ENCODE measurements at places on chromosomes 13 and 19. TPM values are rescaled to one million over a fixed set of nuclear protein-coding genes. Genes with fewer than 3 reads are reported as not detected.

The ZNF223 gene
- 4.2 TPM for total RNA-seq

The TJP3 gene
- 1.1 TPM for total RNA-seq

The FOSB gene
- total RNA-seq: 17.8 TPM

The PSG3 gene
- not detected for total RNA-seq

The PEX11G gene
- 1.1 TPM for total RNA-seq

The CEACAM1 gene
- total RNA-seq: 0.78 TPM

The PSG6 gene
- total RNA-seq: not detected

The VSTM1 gene
- not detected for total RNA-seq

The SYCN gene
- not detected for total RNA-seq

The CCDC9 gene
- total RNA-seq: 9.2 TPM

The APLP1 gene
- 33.6 TPM for total RNA-seq

- no peak for DNase-seq
Measured at GRCh38 chr13:23865906-23866305, 23.3 kb downstream of the MIPEP start.

DNA sequence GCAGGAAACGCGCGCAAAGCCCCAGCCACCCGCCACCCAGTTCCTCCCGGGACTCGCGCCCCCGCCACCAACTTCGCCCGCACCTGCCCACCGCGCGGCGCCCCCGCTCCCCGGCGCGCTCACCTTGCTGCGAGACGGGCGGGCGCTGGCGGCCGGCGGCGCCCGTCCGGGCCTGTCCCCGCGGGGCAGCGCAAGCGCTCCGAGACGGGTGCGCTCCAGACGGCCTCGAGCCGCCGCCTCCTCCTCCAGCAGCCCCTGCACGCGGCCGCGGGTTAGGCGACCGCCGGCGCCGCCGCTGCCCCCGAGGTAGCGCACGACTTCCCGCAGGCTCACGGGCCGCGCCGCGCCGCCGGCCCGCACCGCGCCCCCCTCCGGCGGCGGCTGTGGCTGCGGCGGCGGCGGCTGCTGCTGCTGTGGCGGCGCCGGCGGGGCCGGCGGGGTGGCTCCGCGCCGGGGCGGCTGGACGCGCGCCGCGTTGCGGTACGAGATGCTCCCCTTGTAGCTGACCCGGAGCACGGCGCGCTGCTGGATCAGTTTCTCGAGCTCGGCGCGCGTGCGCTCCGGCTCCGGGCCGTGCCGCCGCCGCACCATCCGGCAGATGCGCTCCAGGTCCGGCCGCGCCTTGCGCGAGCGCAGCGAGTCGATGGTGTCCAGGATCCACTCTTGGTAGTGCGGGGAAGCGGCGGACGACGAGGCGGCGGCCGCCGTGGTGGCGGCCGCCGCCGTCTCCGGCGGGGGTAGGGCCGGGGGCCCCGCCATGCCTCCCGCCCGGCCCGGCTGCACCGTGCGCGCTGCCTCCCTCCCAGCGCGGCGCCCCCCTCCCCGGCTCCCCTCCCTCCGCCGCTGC, 666 bp downstream of the SAMD1 start:
- no peak for DNase-seq

- no peak for DNase-seq
Measured at GRCh38 chr13:104357174-104357573, 1291.0 kb upstream of the SLC10A2 start.

DNA sequence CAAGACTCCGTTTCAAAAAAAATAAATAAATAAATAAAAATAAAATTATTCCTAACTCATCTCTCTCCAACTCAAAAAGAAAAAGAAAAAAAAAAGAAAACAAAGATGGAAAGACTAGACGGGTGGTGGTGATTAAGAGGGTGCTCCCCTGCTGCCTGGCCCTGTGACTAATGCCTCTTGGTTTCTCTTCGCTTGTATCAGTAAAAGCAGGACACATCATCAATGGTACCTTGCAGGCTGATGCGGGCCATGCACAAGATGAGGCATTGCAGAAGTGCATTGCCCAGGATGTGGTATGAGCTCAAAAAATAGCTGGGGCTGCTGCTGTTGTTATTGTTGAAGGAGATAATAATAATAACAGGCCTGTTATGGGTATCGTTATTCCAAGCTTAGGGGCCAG, 14.6 kb downstream of the ACER1 start:
- DNase-seq: no peak

DNA sequence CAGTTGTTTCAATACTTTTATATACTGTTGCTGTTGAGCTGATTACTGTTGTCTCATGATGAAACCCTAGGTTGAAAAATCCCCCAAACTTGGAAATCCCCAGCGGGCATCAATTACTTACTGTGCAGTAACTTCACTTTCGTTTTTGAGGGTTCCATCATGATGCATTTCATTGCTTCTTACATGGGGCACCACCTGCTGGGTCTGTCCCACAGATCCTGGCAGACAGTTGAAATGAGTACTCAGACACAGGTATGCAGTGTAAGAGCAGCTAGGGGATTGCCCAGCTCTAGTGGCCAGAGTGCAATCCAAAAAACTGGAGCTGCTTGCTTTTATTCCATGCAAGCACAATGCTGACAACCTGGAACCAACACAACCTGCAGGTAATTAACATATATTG, 132.5 kb upstream of the ZNF91 start:
- DNase-seq: no peak

GRCh38 chr19:8512115-8512967, 1.6 kb downstream of the ZNF414 start:
- DNase-seq: no peak

GRCh38 chr19:19062454-19063182, 1.2 kb upstream of the SLC25A42 start:
- DNase-seq: no peak

GRCh38 chr13:45623516-45624090, 8.1 kb upstream of the ERICH6B start:
- no peak for DNase-seq

GRCh38 chr13:45705918-45706317, 3.8 kb downstream of the CBY2 start:
- no peak for DNase-seq

GRCh38 chr13:114102521-114103288, 29.7 kb downstream of the RASA3 start:
- peak; percentile 55 for DNase-seq

GRCh38 chr13:113411216-113412023, 41.9 kb downstream of the ADPRHL1 start:
- peak; percentile 77 for DNase-seq

DNA sequence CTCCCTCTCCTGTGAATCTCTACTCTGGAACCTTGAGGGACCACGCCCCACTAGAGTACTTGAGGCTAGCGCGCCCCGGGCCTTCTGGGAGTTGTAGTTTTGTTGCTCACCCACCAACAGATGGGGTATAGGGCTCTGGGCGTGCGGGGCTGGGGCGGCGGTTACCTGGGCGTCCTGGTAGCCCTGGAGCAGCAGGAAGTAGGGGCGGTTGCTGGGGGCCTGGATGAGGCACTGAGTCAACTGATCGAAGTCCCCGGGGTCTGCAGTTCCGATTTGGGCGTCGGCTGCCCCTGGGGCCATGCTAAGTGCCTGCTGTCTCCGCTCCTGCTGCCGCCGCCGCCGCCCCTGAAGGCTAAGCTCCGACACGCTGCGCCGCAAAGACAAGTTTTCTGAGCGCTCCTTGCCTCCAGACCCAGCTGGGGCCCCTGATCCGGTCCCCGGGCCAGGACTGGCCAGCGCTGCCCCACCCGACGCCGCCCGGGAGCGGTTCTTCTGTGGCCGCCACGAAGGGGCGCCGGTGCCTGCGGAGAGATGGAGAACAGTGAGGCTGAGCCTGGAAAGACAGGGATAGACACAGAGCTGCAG, 5.3 kb downstream of the RASIP1 start:
- DNase-seq: no peak

DNA sequence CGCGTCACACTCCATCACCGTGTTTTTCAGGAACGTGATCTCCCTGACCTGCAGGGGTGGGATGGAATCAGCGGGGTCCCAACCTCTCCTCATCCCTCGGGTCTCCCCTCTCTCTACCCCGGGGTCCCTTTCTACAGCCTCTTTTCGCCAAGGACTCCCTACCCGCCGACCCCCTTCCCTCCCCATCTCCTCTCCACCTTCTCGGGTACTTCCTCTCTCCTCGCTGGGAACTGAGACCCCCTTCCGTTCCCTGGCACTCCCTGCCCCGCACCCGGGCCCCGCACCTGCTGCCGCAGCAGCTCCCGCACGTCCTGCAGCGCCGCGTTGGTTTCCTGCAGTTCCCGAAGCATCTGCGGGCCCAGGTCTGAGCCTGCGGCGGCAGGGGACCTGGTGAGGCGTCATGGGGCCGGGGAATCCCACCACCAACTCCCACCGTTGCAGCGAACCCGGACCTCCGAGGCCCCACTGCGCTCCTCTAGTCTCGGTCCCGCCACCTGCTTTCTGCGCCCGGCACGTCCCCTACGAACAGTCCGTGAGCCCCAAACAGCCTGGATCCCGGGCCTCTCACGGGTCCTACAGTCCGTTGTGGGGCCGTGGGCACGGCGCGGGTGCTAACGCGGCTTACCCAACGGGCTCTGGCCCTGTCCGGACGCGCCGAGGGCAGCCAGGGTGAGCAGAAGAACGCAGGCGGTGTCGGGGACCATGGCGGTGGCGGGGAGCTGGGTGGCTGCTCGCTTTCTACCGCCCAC, at the start of gene COMP:
Gene COMP (minus strand): TSS at position 740 of the 749 bp plus-strand sequence. CDS start 36 bp downstream, at position 704.
- DNase-seq: no peak

DNA sequence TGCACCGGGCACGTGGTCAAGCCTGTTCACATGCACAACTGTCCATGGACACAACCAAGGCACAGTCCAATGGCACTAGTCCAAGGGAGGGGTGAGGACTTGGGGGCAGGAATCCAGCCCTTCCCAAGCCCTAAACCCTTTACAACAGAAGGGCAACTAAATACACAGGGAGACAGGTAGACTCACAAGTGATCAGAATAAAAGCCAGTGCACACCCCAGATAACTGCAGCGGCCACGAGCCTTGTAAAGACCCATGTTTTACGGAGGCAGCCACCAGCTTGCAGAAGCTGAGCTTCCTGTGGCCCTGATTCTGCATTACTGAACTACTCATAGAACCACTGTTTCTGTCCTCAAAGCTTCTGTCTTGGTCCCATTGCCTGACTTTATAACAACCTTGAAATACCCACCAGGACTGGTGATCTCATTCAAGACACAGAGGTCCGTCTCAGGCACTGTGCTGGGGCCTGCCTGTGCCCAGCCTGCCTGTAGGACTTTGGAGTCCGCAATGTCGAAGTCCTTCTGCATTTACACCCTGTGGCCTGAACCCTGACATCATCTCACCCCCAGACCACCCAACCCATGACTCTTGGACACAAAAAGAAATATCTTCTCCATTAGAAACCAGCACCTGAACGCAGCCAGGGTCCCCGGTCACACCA, 181.2 kb downstream of the COL4A1 start:
- no peak for DNase-seq

DNA sequence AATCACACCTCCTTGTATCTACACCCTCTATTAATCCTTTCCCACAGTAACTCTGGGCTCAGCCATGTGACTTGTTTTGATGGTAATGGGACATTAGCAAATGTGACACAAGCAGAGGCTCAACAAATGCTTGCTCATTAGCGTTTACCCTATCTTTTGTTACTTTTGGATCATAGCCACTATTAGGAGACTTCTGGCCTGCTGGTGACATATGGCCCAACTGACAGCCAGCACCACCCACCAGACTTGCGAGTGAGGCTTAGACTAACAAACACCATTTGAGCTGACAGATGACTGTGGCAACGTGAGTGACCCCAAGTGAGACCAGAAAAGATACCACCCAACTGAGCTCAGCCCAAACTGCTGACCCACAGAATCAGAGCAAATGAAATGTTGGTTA, 154.1 kb downstream of the OLFM4 start:
- DNase-seq: no peak

DNA sequence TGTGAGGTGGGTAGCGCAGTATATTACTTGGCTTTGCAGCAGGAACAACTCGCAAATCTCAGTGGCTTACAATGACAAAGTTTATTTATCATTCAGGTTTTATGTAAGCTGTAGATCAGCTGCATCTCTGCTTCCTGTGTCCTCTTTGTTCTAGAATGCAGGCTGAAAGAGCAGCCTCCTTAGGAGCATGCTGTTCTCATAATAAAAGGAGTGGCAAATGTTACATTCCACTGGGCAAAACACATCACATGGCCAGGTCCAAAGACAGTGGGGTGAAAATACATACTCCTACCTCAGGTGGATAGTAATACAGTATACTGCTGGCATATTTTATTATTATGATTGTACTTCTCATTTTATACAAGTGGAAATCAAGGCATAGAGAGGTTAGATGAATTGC, 1.2 kb upstream of the CSNK1A1L start:
- no peak for DNase-seq

- no peak for DNase-seq
Measured at GRCh38 chr19:970695-971094, 13.4 kb upstream of the WDR18 start.

GRCh38 chr19:5193192-5193591, 147.4 kb downstream of the PTPRS start:
- no peak for DNase-seq

GRCh38 chr19:16309643-16310042, 15.0 kb upstream of the KLF2 start:
- DNase-seq: no peak

- no peak for DNase-seq
Measured at GRCh38 chr13:41457589-41458186, 338 bp downstream of the RGCC start.

GRCh38 chr19:12425236-12425887, 15.5 kb downstream of the ZNF443 start:
- DNase-seq: no peak

DNA sequence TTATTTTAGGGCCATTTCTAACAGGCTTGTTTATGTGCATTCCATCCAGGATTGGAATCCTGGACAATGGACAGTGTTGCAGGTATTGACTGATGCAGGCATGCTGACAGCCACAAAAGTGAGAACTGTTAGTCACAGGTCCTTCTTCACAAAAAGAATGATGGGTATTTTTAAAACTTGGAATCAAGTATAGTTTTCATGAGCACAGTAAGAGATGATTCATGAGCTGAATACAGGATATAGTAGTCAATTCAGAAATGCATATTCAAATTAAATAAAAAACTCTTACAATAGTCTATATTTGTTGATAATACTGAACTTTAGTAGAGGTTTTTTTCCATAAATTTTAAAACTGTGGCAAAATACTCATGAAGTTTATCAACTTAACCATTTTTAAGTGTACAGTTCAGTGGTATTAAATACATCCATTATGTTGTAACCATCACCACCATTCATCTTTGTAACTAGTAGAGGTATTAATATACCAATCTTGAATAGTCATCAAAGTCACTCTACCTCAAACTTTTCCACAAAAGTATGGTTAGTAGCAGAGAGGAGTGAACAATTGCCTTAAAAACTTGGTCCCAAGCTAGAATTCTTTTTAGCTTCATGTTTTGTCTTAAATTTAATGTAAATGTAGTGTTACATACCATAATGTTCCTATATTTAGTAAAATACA, 79.5 kb downstream of the KCNRG start:
- DNase-seq: no peak

GRCh38 chr19:30046522-30046921, 104.5 kb downstream of the URI1 start:
- no peak for DNase-seq

DNA sequence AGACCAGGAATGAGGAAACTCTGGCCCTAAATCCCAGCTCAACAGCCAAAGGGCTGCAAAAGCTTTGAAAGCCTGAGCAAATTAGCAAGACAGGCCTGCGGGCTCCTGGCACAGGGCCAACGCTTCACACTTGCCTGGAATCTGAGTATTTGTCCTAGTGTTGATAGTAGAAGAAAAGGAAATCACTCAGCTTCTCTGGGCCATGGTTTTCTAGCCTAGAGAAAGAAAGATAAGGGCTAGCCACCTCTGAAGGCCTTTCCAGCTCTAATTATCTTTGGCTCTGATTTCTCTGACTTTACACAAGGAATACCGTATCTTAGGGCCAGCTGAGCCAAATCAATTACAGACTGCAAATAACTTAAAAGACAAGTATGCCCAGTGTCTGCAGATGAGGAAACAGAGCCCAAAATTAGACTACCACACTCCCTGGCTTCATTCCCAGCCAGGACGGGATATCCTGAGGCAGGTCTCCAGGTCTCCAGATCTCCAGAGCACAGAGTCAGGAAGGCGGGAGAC, 69.6 kb downstream of the STK24 start:
- peak; percentile 87 for DNase-seq

Measured in right atrium auricular region (tissue), 2 donors.